Head of caudate nucleus (tissue), 42 donors: ENCODE measurements at places on chromosomes 3 and 15.

DNA sequence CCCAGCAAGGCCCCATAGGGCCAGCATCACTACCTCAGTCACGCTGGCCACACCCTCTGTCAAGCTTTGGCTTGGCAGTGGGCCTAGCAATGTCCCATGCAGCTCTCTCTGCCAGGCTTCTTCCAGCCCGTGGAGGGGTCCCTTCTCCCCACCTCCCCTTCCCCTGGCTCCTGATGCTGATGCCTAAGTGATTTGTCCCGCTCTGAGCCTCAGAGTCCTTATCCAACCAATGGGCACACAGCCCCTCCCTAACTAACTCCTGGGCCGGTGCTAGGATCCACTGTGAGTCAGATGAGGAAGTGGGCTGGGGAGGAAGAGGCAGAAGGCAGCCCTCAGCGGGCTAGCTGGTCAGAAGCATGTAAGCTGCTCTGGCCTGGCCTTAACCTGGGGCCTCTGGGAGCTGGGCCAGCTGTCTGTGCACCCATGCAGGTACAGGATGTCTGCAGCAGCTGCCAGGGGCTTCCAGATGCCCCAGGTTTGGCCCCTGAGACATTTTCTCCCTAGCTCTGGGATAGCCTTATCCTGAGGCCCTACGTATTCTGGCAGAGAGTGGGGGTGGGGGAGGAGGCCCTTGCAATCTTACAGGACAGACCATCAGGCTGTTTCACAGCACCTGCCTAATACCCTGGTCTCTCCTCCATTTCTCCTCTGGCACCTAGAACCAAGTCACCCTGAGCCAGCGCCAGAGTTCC is 740 bp upstream of the ZBTB47 start:
- DNase-seq, result peak; percentile 63

GRCh38 chr3:32780071-32780734 is 37.6 kb upstream of the TRIM71 start:
- no peak for DNase-seq

DNA sequence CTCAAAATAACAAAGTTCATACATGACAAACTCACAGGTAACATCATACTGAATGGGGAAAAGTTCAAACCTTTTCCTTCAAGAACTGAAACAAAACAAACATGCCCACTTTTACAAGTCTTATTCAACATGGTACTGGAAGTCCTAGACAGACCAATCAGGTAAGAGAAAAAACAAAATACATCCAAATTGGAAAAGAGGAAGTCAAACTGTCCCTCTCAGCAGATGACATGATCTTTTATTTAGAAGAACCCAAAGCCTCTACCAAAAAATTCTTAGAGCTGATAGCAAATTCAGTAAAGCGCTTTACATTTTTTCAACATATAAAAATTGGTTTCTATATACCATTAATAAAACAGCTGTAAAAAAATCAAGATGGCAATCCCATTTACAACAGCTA is 219.4 kb downstream of the STAG1 start:
- DNase-seq, result no peak

GRCh38 chr3:153399636-153400035 is 237.6 kb downstream of the RAP2B start:
- DNase-seq, result no peak

DNA sequence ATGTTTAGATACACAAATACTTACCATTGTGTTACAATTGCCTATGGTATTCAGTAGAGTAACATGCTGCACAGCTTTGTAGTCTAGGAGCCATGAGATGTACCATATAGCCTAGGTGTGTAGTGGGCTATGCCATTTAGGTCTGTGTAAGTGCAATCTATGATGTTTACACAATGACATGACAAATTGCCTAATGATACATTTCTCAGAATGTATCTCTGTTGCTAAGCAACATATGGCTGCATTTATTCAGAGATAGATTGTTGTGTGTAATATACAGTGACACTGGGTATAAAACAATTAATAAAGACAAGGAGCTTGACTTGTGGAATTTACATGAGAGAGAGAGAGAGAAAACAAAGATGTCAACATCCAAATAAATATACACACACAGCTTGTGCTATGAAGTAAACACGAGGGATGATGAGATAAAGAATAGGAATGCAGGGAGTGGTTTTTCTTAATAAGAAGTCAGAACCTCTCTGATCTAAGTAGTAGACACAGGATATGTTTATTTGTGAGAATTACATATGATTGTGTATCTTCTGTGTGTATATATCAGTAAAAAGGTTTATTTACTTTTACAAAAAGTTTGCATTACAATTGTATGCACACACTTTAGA is 110.0 kb downstream of the KCNAB1 start:
- no peak for DNase-seq

- DNase-seq, result no peak
Measured at GRCh38 chr3:60528651-60529050, 722.6 kb downstream of the FHIT start.

DNA sequence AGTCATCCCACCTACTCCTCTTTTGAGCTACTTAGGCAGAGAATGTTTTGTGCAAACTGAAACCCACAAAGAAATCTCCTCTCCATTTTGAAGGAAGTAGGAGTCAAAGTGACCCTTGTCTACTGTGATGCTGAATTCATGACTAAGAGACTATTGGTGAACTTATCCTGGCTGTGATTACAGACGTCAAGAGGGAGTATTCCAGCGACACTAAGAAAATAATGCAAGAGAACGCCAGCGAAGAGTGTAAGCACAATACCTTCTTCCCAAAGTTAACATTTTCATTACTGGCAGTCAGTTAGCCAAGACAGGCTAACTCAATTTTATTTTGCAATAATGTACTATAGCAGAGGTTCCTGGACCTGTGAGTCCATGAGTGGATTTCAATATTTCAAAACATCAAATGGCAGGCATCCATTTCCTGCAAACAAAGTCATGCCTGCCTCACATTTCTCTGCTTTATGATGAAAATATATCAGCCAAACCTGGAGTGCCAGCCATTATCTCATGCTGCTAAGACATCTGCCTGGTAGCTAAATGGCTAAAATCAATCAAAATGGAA is 59.0 kb downstream of the CTNNB1 start:
- DNase-seq, result no peak

DNA sequence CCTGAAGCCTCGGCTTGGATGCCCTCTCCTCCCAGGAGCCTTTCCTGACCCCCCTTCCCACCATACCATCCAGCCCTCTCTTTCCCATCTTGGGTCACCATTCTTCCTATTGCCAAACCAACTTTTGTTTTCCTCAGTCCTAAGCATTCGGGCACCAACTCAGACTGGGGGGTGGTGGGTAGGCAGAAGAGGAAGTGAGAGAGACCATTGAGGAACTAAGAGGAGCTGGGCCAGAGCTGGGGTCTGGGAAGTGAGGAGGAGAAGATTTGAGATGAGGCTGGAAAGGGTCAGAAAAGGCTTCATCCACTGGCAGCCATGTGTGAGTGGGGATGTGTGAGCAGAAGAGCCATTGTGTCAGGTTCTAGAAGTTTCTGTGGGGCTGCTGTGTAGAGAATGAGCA is 37.7 kb downstream of the TKT start:
- DNase-seq, result no peak

- no peak for DNase-seq
Measured at GRCh38 chr15:23069496-23070166, 30.3 kb upstream of the TUBGCP5 start.
